ENCODE measurements at places on chromosomes 1 and 21.

GRCh38 chr1:91885213-91885715 is 687 bp downstream of the TGFBR3 start:
- DNase-seq, result no peak

- no peak for DNase-seq
These were observed 2.0 kb downstream of the CFAP45 start for GRCh38 chr1:159897962-159898361.

GRCh38 chr1:6163973-6164617 is 16.0 kb downstream of the CHD5 start:
- no peak for DNase-seq

GRCh38 chr1:185570962-185571361 is 163.2 kb upstream of the HMCN1 start:
- DNase-seq, result no peak

DNA sequence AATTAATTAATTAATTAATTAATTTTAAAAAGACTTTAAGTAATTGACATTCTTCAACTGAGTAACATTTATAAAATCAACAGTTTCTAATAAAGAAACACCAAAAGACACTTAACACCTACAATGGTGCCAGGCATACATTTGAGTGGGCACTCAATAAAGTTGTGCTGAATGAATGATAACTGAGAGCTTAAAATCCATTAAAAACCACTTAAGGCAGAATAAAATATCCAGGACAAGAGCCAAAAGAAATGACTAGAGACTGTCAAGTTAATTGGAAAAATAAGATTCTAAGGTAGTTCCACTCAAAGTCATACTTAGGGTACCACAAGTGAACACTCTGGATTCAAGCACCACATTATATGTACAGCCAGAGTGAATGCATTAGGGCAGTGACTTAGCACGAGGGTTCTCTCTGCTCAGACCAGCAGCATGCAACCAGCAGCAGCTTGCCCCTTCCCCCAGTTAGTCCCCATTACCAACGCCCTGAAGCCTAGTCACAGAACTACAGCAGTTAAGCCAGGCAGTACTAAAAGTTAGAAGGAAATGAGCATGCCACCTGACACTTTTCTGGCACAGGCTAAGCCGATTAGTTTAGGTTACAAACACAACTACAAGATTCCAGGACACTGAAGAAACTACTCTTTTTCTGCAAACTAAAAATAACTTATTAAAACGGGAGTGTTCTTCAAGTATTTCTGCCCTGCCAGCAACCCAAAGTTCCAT is 46.5 kb downstream of the LUZP1 start:
- DNase-seq, result no peak

DNA sequence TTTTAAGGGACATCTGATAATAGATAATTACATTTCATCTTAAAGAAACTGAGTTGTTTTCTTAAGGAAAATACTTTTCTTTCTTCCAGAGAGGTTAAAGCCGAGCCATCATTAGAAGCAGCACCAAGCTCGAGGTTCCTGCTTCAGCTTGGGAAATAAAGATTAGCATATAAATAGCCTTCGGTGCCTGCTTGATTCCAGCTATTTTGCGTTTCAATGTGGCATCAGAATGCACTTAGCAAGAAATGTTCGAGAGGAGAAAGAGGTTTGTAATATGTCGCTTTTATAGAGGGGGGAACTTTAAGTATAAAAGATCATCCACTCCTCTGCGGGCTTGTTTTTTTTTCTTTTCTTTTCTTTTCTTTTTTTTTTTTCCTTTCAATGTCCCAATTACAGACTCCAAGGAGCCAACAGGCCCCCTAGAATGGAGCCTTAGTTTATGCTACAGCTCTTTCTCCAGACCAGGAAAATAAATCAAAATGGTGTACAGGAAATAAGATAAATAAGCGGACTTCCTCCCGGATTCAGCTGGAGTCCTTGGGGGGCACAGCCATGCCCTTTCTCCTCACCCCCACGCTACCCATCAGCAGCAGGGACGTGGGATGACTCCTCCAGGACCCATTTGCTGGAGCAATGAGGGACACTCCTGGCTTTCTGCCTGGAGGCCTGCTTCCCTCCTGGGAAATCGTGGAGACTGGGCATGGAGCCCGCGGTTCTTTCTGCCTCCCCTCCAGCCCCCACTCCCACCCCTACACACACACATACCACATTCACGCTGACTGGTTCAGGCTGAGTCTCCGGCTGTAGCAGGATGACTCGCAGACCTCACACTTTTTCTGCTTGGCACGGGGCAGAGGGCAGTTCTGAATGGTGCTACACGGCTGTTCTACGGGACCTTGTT is 131.6 kb downstream of the RRAGC start:
- no peak for DNase-seq

- no peak for DNase-seq
These were observed 130.6 kb upstream of the CD34 start for GRCh38 chr1:208041505-208041904.

- DNase-seq, result no peak
These were observed 160.1 kb upstream of the UBE2U start for GRCh38 chr1:64043288-64043687.

- no peak for DNase-seq
These were observed 45.7 kb downstream of the LRRC8D start for GRCh38 chr1:89866568-89866967.

- no peak for DNase-seq
These were observed 18.3 kb downstream of the DEGS1 start for GRCh38 chr1:224201383-224201782.

- DNase-seq, result no peak
These were observed 95.5 kb upstream of the IVNS1ABP start for GRCh38 chr1:185412385-185413087.

DNA sequence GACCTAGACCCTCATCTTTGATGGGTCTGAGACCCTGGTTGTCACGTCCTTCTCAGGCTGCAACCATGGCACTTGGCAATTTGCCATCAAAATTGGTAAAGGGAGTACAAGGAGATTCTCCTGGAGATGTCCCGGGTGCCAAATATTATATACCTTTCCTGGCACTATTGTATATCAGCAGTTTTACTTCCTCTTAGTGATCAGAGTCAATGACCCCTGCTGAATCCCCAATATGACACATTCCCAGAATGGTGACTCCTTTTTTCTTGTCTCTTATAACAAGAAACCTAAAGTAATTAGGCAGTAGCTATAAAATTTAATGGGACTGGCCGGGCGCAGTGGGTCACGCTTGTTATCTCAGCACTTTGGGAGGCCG is 39.6 kb upstream of the CDC42BPA start:
- DNase-seq, result no peak

DNA sequence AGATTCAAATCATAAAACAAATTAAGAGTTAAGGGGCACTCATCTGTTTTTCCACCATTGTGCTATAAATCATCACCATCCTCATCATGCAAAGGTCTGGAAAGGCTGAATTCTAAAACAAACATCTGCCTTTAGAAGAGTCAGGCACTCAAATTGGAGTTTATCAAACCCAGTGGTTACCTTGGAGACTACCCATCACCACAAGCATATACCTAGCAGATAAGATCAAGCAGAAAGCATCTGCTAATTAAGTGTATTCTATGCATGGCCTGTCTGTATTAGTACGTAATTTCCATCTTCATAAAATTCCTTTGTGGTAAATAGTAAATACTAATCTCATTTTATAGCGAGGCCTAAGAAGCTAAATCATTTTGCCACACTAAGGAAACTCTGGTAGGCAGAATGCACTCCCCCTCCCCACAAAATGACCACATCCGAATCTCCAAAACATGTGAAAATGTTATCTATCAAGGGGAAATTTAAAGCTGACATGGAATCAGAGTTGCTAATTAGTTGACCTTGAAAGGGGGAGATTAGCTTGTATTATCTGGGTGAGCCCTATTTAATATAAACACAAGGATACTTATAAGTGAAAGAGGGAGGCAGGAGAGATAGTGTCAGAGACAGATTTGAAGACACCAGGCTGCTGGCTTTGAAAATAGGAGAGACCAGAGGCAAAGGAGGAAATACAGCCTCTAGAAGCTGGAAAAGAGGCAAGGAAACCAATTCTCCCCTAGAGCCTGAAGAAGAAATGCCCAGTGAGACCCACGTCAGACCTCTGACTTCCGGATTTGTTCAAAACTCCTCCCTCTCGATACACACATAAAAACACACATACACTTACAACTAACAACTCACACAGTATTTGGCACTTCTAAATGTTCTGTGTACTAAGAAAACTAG is 23.2 kb downstream of the ARID4B start:
- DNase-seq, result peak; percentile 30

DNA sequence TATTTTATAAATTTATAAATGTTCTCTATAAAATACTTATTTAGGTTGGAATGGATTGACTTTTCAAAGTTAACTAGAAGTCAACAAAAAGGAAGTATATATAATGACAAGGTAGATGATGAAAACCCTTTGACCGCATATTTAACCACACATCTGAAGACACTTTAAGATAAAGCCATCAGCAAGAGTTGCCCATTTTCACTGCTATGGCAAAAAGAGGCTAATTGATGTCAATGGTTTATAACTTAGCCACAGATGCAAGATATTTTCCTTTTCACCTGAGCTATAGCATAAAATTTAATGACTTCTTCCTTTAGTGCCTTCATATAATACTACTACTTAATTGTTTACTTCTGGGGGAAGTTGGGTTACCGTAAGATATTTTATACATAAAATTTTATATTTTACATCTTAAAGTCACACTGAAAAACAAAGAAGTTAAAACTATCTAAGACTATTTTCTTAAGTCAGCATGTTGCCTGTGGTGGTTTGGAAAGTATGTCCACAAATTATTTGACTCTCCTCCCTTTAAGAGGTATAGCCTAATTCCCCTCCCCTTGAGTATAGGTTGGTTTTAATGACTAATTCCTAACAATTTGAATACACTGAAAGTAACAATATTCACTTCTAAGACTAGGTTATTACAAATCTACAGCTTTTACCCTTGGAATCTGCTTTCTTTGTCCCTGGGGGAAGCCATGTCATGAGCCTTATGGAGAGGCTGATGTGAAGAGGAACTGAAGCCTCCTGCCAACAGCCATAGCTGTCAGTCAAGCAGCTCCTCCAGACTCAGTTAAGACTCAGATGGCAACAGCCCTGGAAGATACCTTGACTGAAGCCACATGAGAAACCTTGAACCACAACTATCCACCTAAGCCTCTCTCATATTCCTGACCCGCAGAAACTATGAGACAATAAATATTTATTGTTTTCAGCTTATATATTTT is 40.3 kb upstream of the LRRC8B start:
- DNase-seq, result no peak

GRCh38 chr1:224217655-224218623 is 34.9 kb downstream of the DEGS1 start:
- no peak for DNase-seq

GRCh38 chr1:6000444-6001288 is 8.4 kb upstream of the NPHP4 start:
- no peak for DNase-seq

GRCh38 chr1:247500865-247501264 is 35.4 kb downstream of the OR2C3 start:
- no peak for DNase-seq

DNA sequence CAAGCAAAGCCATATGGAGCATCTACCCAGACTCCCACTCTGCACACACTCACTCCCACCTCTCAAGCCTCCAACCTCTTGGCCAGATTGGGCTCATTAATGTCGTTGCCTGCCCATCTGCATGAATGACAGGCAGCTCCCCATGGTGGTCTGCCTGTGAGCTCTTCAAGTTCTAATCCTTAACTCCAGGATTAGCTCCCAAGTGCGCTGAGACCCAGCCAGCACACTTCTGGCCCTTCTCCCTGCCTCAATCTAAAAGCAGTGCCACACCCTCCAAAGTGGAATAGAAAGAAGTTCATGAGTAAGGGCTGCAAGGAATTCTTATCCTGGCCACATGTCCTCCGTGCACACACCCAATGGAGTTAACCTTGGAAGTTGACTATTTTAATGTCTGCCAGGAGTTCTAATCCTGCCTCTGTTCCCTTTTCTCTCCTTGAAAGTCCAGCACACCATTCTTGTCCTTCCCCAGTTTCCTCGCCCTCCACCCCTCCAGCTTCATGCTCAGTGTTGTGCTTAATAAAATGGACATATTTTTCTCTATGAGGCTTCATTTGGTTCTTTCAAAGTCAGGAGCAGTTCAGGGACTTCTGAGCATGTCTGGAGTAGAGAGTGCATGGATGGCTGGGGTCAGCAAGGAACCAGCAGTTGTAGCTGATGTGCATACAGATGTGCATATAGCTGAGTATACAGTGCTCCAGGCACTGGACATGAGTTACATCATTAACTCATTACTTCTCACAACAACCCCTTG is 30.1 kb downstream of the CAMK1G start:
- DNase-seq, result no peak

- DNase-seq, result no peak
These were observed 46.0 kb downstream of the RHOU start for GRCh38 chr1:228781161-228781808.

DNA sequence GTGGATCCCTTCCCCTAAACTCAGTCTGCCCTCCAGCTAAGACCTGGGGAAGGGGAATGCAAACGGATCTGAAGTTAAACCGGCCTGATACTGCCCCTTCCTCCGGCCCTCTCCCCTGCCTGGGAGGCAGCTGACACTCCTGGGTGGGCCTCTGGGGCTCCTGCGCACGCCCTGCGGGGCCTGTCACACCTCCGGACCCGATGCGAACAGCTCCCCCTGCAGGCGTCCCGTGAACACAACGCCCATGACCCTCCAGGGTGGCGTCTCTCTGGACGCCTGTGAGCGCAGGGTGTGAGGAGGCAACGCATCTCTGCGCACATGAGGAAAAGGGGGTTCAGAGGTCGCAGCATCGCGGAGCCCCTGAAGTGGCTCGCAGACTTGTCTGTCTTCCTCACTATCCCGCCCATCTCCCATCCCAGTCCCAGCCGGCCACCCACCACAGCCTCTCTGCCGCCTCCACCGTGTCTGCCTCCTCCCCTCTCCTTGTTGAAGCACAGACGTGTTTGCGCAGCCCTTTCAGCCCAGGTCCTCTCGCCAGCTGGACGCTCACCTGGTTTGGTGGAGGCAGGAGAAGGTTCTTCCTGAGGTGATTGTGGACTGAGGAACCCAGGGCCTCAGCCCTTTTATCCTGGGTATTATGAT is 421 bp upstream of the LCE3A start:
- DNase-seq, result no peak

DNA sequence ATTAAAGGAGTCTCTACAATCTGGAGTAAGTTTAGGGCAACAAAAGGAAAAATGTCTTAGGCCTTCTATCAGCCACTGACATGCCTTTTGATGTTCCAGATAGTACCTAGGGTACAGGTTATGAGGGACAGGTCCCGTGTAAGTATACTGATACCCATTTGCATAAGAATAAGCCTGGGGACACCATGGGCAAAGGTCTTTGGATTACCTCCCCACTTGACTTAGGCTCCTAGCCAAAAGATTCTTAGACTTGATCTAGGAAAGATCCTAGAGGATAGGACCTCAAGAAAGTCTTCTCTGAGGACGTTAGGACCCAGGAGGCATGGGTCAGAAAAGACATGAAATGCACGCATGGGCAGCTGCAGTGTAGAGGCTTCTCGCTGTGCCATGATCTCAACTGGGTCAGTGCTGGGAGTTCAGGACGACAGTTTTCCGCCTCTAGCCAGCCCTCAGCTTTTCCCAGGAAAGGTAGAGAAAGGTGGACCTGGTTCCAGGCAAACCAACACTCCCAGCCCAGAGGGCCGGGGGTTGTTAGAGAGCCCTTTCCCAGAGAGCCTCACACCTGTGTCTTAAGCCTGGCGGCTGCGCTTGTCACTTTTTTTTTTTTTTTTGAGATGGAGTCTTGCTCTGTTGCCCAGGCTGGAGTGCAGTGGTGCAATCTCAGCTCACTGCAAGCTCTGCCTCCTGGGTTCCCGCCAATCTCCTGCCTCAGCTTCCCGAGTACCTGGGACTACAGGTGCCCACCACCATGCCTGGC is 26.6 kb downstream of the MSTO1 start:
- DNase-seq, result no peak

- DNase-seq, result no peak
These were observed 117.6 kb downstream of the MRPL39 start for GRCh38 chr21:25489673-25490072.

GRCh38 chr1:33349778-33350610 is 29.1 kb upstream of the A3GALT2 start:
- peak; percentile 53 for DNase-seq

All from central memory CD8-positive, alpha-beta T cell (primary cell).